ENCODE measurements at places on chromosomes 12 and 14. TPM values are rescaled to one million over a fixed set of nuclear protein-coding genes. Genes with fewer than 3 reads are reported as not detected.

The KRT71 gene
- not detected for polyA plus RNA-seq

The AHNAK2 gene
- polyA plus RNA-seq = 1.8 TPM

The KCNH3 gene
- polyA plus RNA-seq = 0.07 TPM

The HOXC10 gene
- 1.5 TPM for polyA plus RNA-seq

The SRP54 gene
- 20.9 TPM for polyA plus RNA-seq

The CD27 gene
- polyA plus RNA-seq = 2.1 TPM

The PIWIL1 gene
- 0.11 TPM for polyA plus RNA-seq

The SETD3 gene
- 23.9 TPM for polyA plus RNA-seq

The TAS2R42 gene
- not detected for polyA plus RNA-seq

The SLC25A47 gene
- polyA plus RNA-seq = not detected

The IL22 gene
- not detected for polyA plus RNA-seq

The ACOT6 gene
- 0.17 TPM for polyA plus RNA-seq

GRCh38 chr12:58906917-58907316 lies 13.4 kb downstream of the LRIG3 start:
- DNase-seq = no peak

GRCh38 chr14:34014936-34015335 lies 64.1 kb upstream of the EGLN3 start:
- no peak for DNase-seq

GRCh38 chr14:69999261-69999674 lies 120.1 kb downstream of the SMOC1 start:
- no peak for DNase-seq

GRCh38 chr12:43349863-43350262 lies 202.1 kb downstream of the ADAMTS20 start:
- no peak for DNase-seq

- peak; percentile 48 for DNase-seq
Observed at GRCh38 chr14:100192250-100192671, 32.8 kb upstream of the DEGS2 start.

GRCh38 chr12:59834659-59835474 lies 239.0 kb downstream of the SLC16A7 start:
- no peak for DNase-seq

DNA sequence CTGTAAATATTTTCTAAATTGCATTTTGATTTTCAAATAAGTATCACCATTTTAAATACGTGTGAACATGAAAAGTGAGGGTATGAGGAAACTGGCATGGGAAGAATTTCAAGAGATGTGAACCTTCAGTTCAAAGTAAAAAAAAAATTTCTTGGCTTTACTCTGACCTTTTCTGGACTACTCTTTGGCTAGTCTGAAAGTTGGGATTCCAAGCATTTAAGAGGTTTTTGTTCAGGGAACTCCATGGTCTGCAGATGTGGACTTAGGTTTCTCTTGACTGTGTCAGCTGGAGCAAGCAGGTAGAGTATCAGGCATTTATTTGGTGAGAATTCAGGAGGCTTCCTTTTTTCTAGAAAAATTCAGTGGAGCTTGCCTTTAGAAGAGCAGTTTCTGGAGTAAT lies 311.6 kb downstream of the LRIG3 start:
- no peak for DNase-seq

- no peak for DNase-seq
Observed at GRCh38 chr12:58028294-58028693, 86.9 kb downstream of the ATP23 start.

DNA sequence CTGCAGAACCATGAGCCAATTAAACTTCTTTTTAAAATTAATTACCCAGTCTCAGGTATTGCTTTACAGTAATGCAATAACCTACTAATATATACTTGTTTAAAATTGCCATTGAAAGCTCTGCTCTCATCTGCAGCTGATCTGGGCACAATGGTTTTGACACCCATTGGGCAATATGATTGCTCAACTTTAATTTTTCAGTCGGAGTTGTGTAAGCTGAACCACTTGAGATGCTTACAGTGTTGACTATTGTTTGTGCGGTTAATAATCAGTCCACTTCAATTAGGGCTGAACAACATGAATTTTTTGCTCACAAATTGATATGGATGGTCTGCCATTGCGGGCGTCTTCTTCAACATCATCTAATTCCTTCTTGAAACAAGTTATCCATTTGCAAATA lies 18.0 kb upstream of the OR4K5 start:
- DNase-seq = no peak

GRCh38 chr12:62045211-62045610 lies 215.0 kb upstream of the USP15 start:
- DNase-seq = no peak

- DNase-seq = no peak
Observed at GRCh38 chr12:51642286-51642685, 51.3 kb downstream of the SCN8A start.

DNA sequence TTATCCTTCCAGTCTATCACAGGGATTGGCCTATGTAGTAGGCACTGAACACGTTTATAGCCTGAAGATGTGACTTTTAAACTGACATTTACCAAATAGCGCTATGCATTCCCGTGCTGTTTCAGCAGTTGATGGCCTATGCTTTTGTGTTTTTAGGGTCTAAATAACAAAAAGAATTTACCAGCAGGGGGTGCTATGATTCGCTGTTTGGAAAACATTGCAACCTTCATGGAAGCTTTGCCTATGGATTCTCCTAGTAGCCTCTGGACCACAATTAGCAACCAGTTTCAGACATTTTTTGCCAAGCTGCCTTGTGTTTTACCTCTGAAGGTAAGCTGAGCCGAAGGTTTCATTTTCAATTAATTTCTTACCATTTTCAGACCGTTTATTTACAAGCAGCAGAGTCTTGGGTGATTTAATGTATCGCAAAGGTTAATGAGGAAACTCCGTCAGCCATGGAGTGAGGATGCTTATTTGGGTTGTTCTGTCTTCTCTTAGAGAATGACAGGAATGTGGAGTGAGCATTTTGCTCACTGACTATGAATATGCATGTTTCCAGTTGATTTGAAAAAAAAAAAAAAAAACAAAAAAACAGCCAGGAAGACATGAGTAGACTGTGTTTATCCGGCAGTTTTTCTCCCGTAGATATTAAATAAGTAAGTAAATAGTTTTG lies 133.1 kb downstream of the PRIMA1 start:
- DNase-seq = no peak

GRCh38 chr12:113720629-113721028 lies 245.5 kb downstream of the RBM19 start:
- DNase-seq = no peak

- DNase-seq = no peak
Observed at GRCh38 chr12:99192489-99192888, 455.1 kb upstream of the GARIN6 start.

DNA sequence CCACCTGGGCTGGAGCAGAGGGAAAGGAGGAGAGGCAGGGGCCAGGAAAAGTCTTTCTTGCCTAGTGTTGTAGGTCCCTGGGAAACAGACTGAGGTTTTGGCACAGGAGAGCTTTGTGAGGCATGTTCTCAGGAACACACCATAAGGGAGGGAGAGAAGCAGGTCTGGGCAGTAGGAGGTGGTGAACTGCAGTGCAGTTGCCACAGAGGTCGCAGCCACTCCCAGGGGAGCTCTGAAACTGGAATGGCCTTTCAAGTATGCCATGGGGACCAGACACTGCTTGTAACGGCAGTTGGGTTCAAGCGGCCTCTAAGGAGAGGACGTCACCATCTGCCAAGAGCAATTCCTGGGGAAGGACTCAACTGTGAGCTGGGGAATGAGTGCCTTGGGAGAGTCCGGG lies 35.4 kb upstream of the NKX2-8 start:
- DNase-seq = no peak

DNA sequence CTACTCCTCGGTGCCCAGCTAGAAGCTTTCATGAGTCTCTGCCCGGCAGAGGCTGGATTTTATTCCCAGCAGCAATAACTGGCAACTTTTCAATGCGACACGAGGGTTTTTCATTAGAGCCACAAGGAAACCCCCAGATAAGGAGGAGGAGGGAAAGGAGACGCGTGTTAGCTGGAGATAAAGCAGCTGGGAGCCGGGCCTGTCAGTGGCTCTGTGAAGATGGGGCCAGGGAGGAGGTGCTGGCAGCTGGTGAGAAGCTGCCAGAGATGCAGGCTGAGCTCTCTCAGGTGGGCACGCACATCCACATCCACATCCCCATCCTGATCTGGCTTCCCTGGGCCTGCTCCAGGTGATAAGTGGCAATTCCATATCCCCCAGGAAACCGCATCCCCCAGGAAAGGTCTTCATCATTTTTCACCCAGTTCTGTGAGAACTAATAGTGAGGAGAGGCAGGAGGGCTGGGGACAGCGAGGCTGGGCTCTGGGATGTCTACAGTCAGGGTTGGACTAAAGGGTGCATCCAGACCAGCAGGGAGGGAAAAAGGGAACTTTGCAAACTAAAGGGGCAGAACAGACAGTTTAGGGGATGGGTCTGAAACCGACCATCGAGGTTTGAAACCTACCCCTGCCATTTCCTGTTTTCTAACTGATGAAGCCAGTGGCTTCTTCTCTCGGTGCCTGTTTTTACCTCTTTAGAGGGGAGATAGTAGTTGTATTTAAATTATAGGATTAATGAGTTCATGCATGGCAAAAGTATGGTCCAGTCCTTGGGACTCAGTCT lies 413.2 kb downstream of the DPF3 start:
- DNase-seq = no peak

DNA sequence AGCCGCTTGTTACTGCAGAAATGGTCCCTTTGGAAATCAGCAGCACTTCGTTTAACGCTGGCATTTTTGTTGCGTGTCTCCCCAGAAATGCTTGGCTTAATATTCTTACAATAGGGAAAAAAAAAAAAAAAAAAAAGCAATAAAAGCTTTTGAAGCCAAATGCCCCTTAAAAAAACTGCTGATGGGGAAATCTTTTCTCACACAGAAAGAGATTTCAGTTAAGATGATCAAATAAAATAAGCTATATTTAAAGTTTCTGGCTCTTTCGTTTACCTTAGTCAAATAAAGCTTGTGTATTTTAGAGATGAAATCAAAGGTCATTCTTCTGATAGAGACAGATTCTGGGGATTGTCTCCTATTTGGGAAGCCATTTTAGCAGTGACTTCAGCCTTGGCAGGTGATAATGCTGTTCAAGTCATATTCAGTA lies 52.4 kb upstream of the FRS2 start:
- no peak for DNase-seq

GRCh38 chr12:19177754-19178153 lies 48.2 kb downstream of the PLEKHA5 start:
- no peak for DNase-seq

GRCh38 chr14:75636100-75636692 lies 24.5 kb downstream of the ERG28 start:
- peak; percentile 43 for DNase-seq

DNA sequence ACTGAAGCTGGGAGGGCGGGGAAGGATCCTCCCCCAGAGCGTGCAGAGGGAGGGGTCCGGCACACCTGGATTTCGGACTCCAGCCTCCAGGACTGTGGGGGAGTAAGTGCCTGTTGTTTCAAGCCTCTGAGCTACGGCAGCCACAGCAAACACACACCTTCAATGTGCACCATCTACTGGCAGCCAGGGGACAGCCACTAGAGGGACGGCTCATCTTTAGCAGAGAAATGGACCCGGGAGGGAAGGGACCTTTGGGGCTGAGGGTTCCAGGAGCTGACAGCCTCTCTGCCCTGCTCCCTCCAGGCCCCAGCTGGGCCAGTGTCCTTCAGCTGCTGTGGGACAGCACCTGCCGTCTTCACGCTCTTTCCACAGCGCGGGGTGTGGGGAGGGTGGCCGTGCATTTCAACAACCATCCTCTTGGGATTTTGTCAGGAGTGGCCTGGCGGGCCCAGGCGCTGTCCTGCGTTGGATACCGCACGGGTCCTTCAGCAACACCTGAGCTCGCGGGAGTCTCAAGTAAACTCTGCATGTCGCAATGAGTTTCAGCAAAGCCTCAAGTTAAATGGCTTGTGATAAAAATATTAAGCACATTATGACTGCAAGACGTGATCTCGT lies 209.2 kb upstream of the C14orf180 start:
- DNase-seq = peak; percentile 27

DNA sequence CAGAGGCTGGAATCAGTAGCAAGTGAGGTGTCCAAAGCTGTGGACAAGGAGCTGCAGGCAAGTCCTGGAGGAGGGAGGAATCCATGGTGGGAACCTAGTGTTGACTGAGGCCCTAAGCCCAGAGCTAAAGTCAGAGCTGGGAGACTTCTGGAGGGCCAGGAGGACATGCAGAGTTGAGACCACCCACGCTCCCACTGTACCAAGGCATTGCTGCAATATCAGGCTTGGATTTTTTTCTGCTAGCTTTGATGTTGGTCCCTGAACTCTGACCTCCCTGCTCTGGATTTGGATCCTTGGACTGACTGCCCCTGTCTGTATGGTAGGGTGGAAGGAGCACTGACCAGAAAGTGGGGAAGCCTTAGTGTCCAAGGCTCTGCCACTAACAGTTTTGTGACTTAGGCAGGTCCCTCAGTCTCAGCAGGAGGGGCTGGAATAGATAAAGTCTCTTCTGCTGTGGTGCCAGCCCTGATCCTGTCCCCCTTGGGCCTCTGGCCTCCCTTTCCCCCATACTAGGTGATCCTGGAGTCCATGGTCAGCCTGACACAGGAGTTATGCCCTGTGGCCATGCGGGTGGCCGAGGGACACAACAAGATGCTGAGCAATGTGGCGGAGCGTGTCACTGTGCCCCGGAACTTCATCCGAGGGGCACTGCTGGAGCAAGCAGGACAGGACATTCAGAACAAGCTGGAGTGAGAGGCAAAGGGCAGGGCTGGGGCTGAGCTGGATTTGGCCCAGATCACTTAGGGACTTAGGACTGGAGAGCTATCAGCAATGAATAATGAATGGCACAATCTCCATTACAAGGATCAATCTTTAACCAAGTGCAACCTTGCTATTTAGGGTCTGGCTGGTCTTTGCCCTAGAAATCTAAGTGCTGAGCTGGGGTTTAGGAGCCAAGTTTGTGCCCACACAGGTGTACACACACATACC lies 9.4 kb downstream of the CARMIL3 start:
- DNase-seq = no peak

GRCh38 chr12:3988519-3989217 lies 115.5 kb upstream of the PARP11 start:
- DNase-seq = no peak

DNA sequence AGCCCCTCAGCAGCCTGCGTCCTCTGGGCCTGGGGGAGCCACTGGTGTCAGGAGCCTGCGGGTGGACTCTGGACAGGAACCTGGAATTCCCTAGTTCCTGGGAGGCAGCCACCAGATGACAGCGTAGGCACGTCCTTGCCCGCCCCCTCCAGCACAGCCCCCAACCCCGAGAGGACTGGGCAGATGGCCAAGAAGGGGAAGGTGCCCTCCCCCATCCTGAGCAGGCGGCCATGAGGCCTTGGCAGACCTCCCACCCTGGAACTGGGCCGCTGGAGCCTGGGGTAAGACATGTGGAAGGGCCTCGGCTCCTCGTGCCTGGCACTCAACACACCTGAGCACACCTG lies 60.4 kb upstream of the FBRSL1 start:
- DNase-seq = no peak

DNA sequence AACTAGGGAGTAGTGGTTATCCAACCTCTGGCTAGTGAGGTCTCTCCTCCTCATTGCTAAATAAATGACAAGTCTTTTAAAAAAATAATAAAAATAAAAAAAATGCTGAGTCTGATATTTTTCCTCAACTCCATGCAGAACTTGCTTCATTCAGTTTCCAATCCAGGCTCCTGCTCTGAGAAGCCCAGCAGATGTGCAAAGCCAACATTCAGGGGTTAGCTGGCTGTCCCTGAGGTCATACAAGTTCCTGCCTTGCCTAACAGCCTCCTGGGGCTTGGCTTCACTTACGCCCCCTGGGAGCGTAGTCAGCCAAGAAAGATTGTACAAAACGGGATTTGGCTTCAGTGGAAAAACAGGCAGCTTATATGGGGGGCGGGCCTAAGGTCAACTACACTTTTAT lies 23.3 kb downstream of the RTRAF start:
- peak; percentile 52 for DNase-seq

GRCh38 chr12:102478405-102479098 lies 1.8 kb downstream of the IGF1 start:
- no peak for DNase-seq

- peak; percentile 63 for DNase-seq
Observed at GRCh38 chr12:57888409-57889157, 42.1 kb upstream of the CTDSP2 start.
